ENCODE measurements at places on chromosomes 2 and 18.

DNA sequence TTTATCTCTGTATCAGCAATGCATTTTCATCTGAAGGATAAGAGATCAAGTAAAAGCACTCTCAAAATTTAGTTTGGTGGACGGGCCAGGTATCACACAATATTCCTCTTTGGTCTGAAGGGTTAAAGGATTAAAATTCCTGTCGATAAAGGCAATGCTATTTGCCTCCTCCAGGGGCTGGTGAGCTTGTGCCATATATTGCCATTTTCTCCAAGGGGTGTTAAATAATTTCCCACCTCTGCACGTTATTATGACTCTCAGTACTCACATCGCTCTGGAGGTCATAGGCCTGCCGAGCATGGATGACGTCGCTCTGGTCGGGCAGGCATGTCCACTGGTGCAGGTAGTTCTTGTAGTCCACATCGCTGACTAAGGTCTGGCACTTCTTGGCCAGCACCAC lies 94.2 kb downstream of the NEB start:
- DNase-seq, result no peak

DNA sequence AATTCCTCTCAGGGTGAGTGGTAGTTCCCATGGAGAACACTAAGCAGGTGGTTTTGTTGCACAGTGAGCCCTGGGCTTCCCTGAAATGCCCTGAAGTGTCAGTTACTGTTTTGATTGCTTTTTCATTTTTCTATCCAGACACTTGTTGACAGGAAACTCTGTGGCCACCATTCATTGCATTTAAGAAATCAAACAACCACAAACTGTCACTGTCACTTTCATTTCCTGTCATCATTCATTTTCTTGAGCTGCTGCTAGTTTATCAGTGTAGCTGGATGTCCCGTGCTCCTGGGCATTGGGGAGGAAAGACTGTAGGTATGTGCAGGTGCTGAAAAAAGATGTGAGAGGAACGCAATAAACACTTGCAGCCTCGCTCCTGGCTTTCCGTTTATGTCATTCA lies 891.6 kb upstream of the ZEB2 start:
- DNase-seq, result no peak

DNA sequence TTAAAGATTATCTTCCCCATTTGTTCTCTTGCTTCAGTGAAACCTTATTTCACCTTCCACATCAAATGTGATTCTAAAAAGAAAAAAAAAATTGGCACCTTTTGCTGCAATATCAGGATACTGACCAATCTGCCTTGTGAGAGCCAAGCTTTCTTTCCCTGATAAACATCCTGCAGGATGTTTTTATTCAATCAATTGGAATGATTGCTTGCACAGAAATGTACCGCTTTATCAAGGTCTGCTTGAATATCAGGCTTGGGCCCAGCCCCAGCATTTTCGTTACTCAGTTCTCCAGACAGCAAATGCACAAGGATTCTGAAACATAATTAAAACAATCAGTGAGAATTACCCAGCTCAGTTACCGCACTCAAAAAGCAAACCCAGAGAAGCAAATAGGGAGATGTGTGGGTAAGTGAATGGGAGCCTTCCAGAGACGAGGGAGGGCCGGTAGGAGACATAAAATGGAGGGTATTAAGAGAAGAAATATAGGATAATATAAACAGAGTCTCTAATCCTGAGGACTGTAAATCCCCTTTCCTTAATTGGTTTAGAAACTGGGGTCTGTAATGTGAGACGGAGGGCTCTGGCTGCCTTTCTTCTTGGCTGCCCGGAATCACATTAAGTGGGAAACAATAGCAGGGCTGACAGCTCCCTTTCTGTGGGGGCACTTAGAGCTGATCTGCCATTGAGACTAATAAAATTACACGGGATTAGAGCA lies 291.8 kb downstream of the ICOS start:
- no peak for DNase-seq

- no peak for DNase-seq
These were observed 533.0 kb downstream of the TMX3 start for GRCh38 chr18:68181956-68182355.

DNA sequence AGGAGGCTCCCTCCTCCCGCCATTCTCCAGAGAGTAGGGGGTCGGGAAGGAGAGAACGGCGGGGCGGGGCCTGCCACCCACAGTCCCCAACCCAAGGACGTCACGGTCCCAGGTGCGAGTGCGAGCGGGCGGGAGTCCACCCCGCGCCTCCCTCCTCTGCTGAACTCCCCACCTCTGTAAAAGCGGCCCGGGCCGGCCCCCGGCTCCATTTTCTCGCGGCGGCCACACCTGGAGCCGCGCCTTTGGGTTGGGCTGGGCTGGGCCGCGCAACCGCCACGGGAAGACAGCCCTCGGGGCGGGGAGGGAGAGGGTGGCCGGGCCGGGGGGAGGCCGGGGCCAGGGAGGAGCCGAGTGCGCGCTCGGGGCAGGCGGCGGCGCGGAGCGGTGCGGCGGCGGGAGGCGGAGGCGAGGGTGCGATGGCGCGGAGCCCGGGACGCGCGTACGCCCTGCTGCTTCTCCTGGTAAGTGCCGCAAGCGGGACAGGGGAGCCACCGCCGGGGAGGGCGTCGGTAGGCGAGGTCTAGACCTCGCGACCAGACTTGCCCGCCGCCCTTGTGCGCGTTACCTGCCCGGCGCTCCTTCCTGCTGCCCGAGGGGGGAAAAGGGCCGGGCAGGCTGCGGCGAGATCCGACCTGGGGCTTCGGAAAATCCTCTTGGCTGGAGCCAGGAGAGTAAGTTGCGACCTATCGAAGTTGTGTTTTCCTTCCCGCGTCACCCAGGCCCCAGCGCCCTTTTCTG lies at the start of gene DSG2:
Gene DSG2, plus strand, starts transcription at position 342 of the 738 bp plus-strand sequence. Its CDS starts 75 bp downstream, at position 417.
- peak; percentile 76 for DNase-seq

- DNase-seq, result no peak
These were observed 18.3 kb downstream of the NHEJ1 start for GRCh38 chr2:219142329-219142728.

DNA sequence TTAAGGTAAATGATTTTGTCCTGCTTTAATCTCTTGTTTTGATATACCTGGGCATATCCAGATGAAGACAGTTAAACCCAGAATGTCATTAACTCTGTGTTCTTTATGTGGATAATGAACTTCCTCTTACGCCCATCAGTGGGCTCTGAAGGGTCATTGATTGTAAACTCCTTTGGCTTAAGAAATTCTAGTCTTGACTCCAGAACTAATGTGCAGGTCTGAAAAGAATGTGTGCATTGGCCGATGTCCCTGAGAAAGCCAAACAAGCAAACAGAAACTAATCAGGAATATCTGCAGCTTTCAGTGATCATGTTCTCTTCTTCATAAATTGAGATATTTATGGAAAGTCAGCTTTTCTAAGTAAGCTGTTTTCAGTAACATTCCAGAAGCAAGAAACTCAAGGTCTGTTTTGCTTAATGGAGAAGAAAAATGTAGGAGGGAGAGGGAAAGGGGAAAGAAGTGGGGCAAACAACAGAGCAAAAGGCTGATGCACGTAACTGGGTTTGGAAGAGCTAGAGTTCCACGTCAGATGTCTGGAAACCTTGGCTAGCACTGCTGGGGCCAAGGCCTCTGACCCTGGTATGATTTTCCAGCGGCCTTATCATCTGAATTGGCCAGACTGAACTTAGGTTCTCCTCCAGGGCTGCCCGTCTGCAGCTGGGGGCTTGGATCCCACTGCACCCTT lies 61.3 kb upstream of the FHL2 start:
- DNase-seq, result no peak

DNA sequence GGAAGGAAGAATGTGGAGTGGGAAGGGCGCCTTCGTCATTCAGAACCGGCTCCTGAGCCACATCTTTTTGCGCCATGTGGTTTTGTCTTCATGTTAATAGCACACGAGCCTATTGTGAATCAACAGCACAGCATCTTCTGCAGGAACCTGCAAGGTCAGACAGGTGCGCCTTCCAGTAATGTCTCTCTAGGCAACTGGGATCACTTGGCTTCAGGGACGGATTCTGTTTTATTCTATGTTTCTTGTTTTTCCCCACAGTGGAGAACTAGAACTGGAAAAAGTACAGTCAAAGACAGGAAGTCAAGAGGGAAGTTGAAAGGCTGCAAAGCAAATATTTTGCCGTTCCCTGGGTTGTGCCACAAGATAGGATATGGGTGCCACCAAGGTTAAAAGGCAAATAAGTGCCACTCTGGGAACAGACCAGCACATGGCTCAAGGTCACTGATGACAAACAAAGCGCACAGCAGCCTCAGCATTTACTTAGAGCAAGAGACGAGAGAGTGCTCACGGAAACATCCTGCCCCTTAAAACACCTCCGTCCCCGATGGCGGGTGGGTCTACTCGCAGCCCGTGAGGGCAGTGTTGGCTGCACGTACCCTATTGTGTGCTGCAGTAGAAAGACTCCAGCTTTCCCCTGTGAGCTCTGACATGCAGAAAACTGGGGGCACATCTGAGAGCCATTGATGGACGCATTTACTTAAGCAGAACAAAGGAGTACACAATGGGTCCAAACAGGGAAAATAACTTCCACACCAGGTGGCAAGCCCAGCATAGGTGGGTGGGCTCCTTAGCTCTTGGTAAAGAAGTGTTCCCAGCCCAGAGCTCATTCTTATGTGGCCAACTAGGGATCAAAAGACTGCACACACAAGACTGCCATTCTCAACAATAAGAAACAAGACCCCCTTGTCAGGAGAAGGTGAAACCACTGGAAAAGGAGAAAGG lies 107.2 kb upstream of the PARD3B start:
- DNase-seq, result no peak

DNA sequence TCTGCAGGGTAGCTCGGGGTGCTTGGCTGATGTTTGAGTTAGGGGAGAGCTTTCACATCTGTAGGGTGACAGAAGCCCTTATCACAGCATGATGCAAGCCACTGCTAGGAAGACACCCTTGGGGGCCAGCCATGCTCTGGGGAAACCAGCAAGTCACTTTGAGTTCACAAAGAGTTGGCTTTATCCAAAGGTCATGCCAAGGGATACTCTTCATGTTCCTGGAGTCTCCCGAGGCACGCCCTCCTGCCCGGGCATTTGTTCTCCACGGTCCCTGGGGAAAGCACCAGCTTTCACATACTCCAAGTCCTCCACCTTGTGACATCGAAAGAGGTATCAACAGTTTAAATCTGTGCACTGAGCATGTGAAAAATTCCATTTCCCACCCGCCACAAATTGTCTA lies 227.7 kb downstream of the VAPA start:
- DNase-seq, result no peak

DNA sequence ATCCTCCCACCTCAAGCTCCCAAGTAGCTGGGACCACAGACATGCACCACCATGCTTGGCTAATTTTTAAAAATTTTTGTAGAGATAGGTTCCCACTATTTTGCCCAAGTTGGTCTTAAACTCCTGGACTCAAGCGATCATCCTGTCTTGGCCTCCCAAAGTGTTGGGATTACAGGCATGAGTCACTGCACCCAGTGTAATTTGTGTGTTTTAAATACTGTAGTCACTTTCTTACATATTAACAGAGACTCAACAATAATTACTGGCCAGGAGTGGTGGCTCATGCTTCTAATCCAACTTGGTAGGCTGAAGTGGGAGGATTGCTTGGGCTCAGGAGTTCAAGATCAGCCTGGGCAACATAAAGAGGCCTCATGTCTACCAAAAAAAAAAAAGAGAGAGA lies 293.0 kb downstream of the RDH14 start:
- DNase-seq, result no peak

GRCh38 chr2:1854729-1855547 lies 110.6 kb upstream of the PXDN start:
- no peak for DNase-seq

- DNase-seq, result peak; percentile 28
These were observed 550 bp downstream of the MFSD6 start for GRCh38 chr2:190408538-190409271.

- no peak for DNase-seq
These were observed 445.6 kb upstream of the POU3F3 start for GRCh38 chr2:104408266-104408665.

Measured in left ventricle myocardium inferior (tissue), 1 donor.